ENCODE measurements at places on chromosomes 1 and 21.

DNA sequence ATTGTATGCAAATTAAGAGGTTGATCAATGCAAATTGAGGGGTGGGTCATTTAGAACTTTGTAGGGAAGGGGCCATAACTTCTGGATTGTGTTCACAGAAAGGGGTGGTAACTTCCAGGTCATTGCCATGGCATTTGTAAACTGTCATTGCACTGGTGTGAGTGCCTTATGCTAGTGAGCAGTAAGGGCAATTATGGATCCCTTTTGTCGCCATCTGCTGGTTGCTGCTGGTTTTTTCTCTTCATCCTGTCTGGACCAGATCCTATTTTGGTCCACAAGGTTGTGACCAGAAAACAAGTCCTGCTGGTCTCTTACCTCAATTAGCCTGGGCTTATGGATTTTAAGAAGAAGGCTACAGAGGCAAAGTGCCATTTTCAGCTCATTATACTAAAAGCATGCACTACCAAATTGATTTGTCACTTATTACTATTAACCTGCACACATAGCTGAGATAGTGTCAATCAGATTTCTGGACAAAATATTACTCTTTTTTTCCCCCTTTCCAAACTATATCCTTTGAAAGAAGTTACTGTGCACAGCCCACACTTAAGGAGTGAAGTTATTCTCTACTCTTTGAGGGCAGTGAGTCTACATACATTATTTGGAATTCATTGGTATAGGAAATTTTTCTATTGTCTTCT lies 196.2 kb downstream of the ZC3H11B start:
- no peak for DNase-seq

DNA sequence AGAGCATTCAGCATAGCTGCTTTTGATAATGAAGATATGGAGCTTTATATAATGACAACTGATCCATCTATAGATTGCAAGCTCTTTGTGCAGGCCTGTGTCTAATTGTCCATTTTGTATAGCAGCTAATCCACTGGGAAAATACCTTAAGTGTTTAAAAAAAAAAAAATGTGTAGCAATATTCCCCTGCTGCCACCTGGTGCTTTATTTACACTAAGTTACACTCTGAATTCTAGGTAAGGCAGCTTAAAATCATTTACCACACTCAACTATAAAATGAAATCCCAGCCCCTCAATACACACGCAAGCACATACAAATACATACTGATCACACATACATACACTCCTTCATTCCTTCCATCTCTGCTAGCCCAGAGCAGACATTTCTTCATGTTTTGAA lies 49.1 kb upstream of the BCL9 start:
- DNase-seq: no peak

DNA sequence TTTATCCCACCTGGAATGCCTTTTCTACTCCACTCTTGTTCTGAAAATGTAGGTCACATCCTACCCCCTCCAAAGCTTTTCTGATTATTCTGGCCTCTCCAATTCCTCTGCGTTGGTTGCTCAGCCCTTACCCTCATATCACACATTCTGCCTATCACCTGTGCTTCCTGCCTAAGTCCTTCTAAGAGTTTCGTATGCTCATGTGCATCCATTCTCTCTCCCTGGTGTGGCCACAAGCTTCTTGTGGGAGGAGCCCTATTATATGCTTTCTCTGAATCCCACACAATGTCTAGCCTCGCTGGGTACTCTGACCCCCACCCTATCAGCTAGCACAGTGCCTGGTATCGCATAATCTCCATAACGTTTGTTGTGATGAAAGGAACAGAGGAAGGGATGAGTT lies 54.2 kb downstream of the CD58 start:
- DNase-seq: no peak

DNA sequence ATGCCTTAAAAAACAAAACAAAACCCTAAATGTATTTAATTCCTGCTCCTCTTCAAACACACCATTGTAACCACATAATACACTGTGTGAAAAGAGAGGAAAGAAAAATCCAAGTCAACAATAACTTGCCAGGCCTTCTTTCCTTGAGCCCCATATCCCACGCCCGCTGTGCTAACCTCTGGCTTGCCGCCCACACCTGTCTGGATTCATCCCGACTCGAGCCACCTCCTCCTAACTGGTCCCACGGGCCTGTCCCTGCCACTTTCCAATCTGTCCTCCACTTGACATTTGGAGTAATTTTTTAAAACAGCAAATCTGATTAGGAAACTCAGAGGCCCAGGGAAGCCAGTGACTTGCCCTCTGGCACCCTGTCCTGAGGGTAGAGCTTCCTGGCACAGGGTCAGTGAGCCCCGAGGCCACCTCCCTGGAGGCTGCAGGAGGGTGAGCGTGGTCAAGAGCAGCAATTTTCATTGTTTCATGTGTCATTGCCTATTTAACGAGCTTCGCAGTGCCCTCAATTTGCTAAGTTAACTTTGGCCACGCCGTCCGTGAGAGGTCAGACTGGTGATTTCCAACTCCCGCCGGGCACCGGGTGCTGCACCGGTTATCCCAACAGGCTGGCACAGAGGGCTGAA lies 54.1 kb downstream of the B3GALT5 start:
- DNase-seq: no peak

GRCh38 chr1:182338806-182339370 lies 52.7 kb downstream of the GLUL start:
- DNase-seq: no peak

DNA sequence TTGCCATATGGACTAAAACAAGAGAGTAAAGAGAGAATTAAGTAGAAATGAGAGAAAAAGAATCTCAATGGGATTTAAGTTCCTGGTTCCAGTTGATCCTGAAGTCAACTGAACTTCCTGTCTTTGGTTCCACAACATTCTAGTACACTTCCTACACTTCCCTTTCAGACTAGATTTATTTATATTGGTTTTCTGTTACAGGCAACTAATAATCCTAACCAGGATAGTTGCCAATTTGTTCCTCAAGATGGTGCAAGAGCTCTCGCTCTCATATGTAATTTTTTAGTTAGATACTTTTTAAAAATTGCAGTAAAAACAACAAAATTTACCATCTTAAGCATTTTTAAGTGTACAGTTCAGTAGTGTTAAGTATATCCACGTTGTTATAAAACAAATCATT lies 28.8 kb upstream of the TRIM45 start:
- no peak for DNase-seq

DNA sequence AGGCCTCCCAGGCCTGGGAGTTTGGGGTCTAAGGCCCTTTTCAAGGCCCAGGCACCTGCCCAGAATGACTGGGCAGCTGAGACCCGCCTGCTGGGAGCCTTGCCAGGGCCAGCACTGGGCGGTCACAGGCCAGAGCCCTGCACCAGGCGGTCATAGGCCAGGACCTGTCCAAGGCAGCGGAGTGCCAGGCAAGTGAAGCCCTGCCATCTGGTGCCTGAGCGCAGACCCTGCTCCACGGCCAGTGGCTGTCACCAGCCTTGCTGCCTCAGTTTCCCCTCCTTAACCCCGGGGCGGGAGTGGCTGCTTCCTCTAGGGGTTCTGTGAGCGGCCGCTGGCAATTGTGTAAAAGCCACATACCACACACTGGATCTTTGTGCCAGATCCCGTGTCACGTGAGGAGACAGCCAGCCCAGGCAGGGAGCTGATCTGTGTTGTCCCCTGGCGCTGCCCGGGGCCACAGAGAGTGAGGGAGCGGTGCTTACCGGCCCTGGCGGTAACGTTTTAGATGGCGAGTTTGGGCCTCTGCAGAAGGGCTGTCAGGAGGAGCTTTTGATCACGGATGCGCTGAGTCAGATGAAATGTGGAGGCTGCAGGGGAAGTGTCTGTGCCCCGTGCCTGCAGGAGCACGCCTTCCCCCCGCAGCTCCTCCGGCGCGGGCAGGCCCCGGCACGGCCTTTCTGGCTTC lies 4.6 kb downstream of the COL18A1 start:
- no peak for DNase-seq

DNA sequence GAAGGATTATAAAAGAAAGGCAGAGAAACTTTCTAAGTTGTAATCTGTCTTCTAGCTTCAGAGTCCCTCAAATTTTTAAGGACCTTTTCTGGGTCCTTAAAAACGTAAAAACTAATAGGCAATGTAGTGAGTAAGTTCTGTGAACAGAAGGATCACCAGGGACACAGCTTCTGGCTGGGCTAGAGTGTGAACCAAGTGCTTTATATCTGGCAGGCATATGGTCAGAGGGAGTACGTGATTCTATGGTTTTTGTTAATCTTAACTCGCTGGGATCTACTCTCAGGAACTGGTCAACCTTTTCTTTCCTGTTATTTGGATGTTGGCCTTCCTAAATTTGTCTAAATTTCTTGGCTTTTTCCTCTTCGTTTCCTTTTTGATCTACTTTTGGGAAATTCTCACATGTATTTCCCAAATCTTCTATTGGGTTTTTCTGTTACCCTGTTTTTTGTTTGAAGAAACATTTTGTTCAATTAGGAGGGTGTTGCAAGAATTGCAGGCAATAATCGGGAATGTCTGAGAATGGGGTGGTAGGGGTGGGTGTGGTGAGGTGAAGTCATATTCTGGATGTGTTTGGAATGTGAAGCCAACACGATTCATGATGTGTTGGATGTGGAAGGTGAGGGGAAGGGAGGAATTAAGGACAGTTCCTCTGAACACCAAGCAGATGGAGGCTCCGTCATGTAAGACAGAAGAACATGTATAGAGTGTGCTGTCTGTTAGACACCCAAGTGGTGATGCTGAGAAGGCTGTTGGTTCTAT lies 193.2 kb downstream of the FMN2 start:
- no peak for DNase-seq

GRCh38 chr1:2845869-2846268 lies 44.4 kb upstream of the TTC34 start:
- no peak for DNase-seq

DNA sequence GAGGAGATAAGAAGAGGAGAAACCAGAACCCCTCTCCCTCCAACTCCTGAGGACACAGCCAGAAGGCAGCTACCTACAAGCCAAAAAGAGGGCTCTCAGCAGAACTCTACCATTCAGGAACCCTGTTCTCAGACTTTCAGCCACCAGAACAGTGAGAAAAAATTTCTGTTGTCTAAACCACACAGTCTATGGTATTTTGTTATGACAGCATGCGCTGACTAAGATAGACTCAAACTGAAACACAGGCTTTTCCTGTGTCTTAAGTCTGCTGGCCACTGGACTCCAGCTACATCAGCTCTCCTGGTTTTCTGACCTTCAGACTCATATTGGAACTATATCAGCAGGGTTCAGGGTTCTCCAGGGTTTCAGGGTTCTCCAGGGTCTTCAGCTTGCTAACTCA lies 126.5 kb upstream of the TNFSF4 start:
- DNase-seq: no peak

- DNase-seq: no peak
These were observed 420.4 kb upstream of the BEND5 start for GRCh38 chr1:49197081-49197480.

GRCh38 chr1:155729031-155729898 lies 40.4 kb downstream of the DAP3 start:
- DNase-seq: no peak

- no peak for DNase-seq
These were observed 71.6 kb downstream of the PLEKHA6 start for GRCh38 chr1:204288021-204288588.

DNA sequence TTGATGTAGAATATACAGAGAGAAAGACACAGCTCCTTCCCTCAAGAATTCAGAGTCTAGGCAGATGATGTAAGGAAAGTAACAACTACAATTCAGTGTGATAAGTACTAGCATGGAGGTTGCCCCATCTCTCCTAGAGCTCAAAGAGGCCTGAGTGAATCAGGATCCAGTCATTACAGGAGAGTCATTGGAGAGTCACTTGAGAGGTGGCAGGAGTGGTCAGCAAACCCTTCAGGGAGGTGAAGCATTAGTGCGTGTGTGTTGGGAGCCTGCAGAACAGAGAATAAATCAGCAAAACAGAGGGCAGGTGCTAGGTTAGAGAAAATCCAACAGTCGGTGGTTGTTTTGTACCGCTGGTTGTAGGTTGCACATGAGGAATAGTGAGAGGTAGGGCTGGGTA lies 46.1 kb downstream of the GRIK1 start:
- DNase-seq: no peak

- no peak for DNase-seq
These were observed 184.4 kb downstream of the RYR2 start for GRCh38 chr1:237226177-237226944.

- DNase-seq: no peak
These were observed 188.3 kb upstream of the CAMK1G start for GRCh38 chr1:209395169-209395568.

- peak; percentile 45 for DNase-seq
These were observed 105.8 kb downstream of the SIK1 start for GRCh38 chr21:43321111-43321510.

DNA sequence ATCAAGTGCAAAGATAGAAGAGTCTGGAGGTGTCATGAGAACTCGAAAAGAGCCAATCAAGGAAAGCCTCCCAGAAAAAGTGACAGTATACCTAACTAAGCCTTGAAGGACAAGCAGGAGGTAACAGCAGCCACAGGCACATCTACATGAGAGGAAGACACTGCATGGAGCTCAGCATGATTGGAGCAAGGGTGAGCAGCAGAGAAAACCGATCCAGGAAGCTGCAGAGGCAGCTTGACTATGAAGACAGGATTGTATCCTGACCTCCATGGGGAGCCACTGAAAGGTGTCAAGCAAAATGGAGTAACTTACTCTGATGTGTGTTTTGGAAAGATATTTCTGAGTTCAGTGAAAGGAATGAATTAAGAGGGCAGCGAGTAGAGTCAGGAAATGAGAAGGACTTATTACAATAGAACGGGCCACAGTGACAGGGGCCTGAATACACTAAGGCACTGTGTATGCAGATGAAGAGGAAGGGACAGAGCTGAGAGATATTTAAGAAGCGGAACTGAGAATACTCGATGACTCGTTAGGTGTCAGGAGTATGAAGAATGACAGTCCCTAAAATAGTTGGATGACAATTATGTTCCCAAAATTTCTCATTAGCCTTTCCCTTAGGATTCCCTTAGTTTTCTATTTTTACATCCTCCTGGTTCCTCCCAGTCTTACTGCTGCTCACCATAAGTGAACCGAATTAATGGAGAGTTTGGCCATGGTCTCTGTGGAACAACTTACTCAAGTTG lies 139.3 kb upstream of the NFIA start:
- no peak for DNase-seq

DNA sequence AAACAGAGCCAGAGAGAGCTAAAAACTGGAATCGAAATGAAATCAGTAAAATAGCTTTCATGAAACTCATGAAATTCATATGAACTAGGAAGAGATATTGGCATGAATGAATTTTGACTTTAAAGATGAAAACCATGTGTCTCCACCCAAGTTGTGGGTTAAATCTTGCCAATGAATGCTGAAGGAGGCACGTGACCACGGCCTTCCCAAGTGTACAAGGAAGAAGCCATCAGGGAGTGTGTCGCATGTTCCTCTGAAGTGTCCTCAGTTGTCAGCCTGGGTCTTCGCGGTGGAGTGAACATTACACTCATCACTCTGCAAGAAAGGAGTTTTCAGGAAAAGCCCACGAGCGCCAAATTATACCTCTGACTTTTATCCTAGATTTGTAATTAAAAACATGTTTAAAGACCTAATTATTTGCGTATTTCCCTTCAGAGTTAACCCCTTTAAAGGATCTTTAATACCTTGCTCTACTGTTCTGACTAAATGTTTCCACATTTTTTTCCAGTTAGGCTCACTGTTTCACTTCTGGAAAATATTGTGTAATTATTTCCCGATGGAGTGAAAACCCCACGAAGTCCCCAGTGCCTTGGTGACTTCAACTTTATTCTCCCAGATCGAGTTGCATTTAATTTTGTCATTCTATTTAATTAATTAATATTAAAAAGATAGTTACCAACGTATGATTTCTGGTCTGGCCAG lies 118.3 kb downstream of the DHRS3 start:
- no peak for DNase-seq

All from retinal pigment epithelial cell (primary cell).